ENCODE measurements at places on chromosomes 7 and 10.

DNA sequence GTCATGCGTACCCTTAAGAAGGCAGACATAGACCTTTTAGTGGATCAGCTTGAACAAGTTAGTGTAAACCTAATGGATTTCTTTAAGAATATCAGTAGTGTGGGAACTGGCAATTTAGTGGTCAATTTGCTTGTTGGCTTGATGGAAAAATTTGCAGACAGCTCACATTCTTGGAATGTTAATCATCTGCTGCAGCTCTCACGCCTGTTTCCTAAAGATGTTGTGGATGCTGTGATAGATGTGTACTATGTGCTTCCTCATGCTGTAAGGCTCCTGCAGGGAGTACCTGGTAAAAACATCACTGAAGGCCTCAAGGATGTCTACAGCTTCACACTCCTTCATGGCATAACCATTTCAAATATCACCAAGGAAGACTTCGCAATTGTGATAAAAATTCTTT is 103.4 kb downstream of the ABCA13 start:
- no peak for DNase-seq

- no peak for DNase-seq
These were observed 150.4 kb upstream of the PRPS1L1 start for GRCh38 chr7:18177815-18178660.

GRCh38 chr7:19095353-19095860 is 22.0 kb downstream of the TWIST1 start:
- DNase-seq, result no peak

- DNase-seq, result no peak
These were observed 2.4 kb downstream of the GNG11 start for GRCh38 chr7:93923942-93924341.

DNA sequence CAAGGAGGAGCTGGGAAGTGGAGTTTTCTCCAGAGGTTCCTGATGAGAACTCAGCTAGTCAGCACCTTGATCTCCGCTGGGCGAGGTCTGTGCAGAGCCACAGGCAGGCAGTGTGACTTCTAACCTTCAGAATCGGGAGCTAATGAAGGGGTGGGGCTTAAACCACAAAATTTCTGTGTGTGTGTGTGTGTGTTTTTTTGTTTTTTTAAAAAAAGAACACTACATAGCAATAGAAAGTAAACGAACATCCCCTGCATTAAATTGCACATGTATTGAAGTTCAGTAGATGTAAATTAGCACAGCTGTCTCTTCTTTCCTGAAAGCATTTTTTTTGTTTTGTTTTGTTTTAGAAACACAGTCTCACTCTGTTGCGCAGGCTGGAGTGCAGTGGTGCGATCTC is 46.2 kb downstream of the RBM17 start:
- DNase-seq, result no peak

DNA sequence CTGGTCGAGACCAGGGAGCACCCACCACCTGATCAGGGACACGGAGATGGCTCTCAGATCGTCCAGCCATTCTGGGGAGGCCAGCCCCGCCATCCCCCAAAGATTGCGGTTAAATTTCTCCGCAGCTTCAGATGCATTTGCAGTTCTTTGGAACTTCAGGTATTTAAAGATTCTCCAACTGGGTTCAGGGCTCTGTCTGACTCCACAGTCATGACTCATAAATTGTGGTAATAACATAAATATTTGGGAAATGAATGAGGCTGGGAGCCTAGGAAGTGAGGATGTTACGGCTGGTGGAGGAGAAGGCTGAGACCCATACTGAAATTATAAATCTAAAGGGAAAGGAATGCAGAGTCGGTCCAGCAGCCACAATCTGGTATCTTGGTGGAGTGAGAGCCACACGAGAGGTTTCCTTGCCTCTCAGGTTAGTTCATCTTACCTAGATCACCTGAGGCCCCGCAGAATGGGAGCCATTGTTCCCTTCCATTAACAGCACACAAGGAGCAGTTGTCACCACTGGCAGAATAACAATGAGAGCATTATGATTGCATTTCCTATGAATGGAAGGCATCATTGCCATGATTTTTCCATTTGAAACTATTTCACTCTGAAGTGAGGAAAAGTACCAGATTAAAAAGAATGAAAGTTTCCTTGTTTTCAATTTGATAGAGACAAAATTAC is 26.7 kb upstream of the DNAJB6 start:
- DNase-seq, result no peak

DNA sequence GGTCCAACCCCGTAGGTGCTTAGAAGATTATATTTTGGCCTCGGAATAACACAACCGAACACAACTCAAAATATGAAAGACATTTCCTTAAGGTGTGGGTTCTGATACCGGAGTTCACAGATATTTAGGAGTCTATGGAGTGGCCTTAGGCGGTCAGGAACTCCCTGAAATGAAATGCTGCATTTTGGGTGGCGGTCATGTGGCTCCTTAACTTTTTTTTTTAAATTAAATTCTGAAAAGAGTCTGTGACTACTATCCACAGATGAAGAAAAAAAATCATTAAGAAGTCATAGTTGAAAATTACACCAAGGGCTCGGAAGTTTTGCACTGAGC is 290.9 kb upstream of the NFE2L3 start:
- DNase-seq, result no peak

DNA sequence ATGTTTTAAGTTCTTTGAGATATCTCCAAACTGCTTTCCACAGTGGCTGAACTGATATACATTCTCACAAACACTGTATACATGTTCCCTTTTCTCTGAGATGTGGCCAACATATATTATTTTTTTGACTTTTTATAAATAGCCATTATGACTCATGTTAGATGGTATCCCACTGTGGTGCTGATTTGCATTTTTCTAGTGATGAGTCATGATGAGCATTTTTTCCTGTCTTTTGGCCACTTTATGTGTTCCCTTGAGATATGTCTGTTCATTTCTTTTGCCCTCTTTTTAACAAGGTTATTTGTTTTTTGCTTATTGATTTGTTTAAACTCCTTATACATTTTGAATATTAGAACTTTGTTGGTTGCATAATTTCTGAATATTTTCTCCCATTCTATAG is 1055.1 kb downstream of the NXPH1 start:
- DNase-seq, result no peak

- DNase-seq, result no peak
These were observed 129.1 kb downstream of the THSD7A start for GRCh38 chr7:11702938-11703337.

DNA sequence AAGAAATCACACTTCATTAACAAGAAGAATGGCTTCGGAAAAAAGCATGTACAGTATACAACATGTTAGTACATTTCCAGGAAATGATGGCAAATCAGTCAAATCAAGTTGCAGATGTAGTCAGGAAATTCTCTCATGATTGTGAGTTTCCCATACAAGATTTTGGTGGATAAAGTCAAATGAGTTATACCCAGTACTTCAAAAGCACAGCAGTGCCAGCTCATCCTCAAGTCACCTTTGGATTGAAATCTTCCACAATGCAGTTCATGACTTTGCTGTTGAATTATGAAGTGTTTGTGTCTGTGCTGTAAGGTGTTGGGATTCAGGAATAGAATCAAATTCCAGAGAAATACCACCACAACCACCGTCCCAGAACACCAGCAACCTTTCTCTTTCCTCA is 301.3 kb upstream of the BMPER start:
- no peak for DNase-seq

GRCh38 chr10:50805981-50806622 is 66.4 kb downstream of the ASAH2B start:
- no peak for DNase-seq

DNA sequence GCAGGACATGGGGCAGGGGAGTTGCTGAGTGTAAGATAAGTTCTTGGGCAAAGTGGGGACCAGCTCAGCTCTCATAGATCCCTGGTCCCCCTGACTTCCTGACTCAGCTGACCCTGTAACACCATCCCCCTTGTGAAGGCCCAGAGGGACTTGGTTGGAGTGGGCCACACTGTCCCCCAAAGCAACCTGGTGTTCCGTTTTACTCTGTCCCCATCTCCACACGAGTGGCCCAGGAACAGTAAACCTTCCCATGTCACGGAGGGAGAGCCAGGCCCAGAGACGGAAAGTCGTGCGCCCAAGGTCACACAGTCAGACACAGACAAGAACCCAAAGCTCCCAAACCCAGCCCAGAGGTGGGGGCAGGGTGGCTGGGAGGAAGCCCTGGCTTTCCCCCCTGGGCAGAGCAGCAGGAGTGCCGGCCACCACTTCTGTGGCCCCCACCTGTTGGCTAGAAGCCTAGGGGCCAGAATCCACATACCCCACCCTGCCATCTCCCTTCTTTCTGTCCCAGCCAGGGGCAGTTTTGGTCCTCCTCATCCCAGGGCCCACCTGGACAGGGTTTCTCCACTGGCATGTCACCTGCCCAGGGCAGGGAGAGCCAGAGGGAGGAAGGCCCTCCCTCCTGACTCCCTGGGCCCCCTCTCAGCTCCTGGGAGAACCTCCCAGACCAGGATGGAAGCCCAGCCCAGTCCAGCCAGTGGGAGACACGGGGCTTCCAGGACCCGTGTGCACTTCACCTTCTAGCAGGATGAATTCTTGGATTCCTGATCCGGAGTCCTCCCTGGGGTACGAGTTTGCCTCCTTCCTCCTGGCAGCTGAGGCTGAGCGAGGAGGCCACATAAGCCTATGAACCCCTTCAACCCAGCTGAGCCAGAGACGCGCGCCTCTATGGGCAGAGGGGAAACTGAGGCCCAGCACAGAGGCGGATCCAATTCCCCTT is 20.6 kb upstream of the VPS37D start:
- no peak for DNase-seq

- no peak for DNase-seq
These were observed 1034.7 kb downstream of the TYW1 start for GRCh38 chr7:68031180-68031943.

GRCh38 chr7:45384499-45384898 is 189.7 kb upstream of the ADCY1 start:
- DNase-seq, result no peak

GRCh38 chr7:48045195-48045765 is 9.9 kb downstream of the C7orf57 start:
- DNase-seq, result no peak

GRCh38 chr7:73817121-73817520 is 13.7 kb upstream of the CLDN4 start:
- no peak for DNase-seq

DNA sequence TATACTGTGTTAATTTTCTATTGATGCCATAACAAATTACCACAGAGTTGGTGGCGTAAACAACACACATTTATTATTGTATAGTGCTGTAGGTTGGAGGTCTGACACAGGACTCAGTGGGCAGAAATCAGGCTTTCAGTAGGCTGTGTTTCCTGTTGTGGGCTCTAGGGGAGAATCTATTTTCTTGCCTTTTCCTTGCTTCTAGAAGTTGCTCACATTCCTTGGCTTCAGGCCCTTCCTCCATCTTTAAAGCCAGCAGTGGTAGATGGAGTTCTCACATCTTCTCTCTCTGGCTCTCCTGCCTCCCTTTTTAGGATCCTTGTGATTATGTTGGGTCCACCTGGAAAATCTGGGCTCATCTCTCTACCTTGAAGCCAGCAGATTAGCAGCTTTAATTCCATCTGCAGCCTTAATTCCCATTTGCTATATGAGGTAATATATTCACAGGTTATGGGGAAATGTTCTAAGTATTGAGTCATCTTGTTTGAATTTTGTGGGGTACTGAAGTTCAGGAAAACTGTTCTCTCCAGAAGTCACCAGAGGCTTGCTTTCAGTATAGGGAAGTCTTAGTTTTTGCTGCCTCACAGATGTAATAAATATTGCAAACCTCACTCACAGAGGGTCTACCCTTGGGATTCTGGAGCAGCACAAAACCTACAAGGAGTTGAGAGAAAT is 38.9 kb downstream of the CCNY start:
- DNase-seq, result no peak

DNA sequence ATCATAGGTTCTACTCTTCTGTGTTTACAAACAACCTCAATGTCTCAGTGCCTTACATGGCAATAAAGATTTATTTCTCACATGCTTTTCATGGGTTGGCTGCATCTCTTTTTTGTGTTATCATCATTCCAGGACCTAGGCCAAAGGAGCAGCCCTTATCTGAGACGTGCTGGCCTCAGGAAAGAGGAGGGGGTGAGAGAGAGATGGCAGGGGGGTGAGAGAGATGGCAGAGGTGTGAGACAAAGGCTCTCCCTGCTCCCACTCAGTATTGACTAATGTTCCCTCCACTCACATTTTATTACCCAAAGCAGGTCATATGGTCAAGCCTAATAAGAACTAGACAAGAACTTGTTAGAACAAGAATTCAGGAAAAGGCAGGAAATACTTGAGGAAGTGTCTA is 120.1 kb upstream of the PRR15 start:
- DNase-seq, result no peak

DNA sequence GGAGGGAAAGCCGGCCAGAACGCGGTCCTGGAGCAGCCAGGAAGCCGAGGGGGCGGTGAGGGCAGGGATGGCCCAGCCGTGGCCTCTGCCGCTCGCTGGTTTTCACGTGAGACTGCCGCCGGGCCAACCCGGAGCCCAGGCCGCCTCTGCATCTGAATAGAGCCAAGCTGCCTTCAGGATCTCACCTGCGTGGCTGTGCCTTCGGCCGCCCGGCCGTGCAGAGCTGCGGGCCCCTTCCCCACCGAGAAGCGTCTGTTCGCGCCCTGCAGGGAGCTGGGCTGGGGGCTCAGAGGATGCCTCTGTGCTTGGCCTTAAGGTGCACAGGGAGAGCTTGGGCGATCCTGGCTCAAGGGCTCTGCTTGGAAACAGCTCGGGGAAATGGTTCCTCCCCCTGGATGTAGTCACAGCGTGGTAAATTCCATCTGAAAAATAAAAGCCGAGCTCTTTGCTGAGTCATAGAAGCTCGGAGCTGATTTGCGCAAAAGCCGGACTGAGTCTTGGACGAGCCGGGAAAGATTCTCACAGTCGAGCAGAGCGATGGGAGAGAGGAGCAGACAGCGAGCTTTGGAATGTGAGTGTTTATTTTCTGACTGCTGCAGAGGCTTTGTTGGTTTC is at the start of gene JAKMIP3:
Gene JAKMIP3, plus strand, starts transcription at position 456 of the 615 bp plus-strand sequence. CDS start 38,863 bp downstream, outside the sequence.
- no peak for DNase-seq

DNA sequence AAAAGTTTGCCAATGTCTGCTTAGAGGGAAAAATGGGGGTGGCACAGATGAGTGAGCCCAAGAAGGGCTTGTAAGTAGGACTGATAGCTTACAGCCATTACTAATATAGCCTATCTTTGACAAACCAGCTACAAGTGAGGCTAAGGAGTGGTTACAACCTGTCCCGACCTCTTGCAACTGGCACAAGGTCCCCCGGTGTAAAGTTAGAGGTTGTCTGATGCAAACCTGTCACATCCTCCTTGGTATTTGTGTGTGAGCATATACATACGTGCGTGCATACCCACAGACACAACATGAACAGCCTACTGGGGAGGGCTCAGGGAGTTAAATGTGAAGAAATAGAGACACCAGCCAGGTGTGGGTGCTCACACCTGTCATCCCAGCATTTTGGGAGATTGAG is 14.6 kb downstream of the ADAP1 start:
- DNase-seq, result no peak
